ENCODE measurements at places on chromosomes 3 and 15.

- no peak for DNase-seq
Measured at GRCh38 chr3:21259896-21260295, 491.1 kb downstream of the ZNF385D start.

DNA sequence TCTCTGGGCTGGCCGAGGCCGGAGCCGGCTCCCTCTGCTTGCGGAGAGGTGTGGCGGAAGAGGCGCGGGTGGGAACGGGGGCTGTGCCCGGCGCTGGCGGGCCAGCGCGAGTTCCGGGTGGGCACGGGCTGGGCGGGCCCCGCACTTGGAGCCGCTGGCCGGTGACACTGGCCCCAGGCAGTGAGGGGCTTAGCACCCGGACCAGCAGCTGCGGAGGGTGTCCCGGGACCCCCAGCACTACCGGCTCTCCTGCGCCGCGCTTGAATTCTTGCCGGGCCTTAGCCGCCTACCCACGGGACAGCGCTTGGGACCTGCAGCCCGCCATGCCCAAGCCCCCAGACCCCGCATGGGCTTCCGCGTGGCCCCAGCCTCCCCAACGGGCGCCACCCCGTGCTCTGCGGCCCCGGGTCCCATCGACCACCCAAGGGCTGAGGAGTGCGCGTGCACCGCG, 736.3 kb upstream of the ARRDC4 start:
- DNase-seq: no peak

- DNase-seq: no peak
Measured at GRCh38 chr15:85872125-85872524, 77.4 kb upstream of the KLHL25 start.

- no peak for DNase-seq
Measured at GRCh38 chr3:5128849-5129248, 6.8 kb downstream of the ARL8B start.

- no peak for DNase-seq
Measured at GRCh38 chr15:38696790-38697495, 132.3 kb upstream of the RASGRP1 start.

- peak; percentile 60 for DNase-seq
Measured at GRCh38 chr15:73957276-73957675, 31.0 kb downstream of the LOXL1 start.

DNA sequence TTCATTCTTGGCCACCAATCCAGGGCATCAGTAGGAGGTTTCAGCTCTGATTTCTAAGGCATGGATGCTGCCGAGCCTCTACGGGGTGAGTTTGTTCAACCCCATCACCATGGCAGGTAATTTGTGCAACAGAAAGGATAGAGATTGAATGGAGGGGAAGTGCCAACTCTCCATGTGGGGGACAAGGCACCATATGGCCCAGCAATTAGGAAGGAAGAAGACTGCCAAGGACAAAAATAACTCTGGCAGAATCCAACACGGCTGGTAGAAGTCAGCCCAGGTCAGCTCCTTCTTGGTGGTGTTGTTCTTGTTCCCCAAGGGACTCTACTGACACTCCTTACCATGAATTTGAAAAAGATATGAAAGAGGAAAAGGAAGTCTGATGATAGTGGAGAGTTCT, 503.9 kb downstream of the MAGI1 start:
- no peak for DNase-seq

DNA sequence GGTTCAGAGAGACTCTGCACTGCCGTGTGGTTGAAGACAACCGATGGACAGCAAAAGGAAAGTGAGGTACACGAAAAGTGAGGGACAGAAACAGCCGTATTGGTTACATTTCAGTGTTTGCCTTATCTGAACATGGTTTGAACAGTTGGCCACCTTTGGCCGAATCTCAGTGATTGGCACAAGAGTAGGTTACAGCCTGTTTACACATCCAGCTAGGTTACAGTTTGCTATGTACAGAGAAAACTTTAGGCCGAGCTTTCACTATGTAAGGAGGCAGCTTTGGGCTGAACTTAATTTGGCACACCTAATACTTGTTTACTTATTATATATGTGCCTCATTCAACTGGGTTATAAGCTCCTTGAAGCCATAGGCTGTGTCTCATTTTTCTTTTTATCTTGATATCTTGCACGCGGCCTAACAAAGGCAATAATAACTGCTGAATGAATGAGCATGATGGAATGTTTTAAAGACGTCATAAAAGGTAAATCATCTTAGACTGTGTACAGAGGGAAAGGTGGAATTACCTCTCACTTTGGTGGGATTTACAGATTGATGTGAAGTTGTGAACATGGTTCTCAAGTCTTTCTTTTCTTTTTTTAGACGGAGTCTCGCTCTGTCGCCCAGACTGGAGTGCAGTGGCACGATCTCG, 17.2 kb upstream of the GREM1 start:
- no peak for DNase-seq

DNA sequence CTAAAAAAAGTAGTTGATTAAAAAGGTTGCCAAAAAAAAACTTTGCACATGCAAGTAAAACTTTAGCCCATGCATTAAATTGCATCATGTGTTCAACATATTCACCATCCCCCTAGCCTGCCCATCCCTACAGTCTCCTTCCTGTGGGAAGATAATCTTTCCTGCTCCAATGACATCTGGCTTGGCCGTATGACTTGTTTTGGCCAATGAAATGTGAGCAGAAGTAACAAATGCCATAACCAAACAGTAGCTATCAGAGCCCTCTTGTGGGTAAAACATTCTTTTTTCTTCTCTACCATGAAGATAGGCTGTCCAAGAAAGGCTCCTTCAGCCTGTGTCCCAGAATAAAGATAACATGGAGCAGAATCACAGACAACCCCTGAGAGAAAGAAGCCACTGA, 15.3 kb downstream of the ERC2 start:
- DNase-seq: no peak

DNA sequence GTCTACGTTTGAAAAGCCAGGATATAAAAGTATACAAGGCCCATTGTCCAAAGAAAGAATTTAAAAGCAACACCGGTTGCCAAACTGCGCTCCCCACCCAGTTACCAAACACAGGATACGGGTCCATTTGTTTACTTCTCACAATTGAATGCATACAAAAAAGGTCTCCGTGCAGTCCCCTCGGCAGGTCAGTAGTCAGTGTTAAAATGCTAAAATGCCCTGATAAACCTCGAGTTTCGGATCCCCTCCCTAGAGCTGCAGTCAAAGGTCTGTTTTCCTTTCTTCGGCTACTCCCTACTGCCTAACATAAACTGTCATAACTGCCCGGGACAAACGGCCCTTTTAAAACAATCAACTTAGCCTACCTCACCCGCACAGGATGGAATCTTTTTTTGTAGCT, 534.6 kb downstream of the FOXP1 start:
- no peak for DNase-seq

DNA sequence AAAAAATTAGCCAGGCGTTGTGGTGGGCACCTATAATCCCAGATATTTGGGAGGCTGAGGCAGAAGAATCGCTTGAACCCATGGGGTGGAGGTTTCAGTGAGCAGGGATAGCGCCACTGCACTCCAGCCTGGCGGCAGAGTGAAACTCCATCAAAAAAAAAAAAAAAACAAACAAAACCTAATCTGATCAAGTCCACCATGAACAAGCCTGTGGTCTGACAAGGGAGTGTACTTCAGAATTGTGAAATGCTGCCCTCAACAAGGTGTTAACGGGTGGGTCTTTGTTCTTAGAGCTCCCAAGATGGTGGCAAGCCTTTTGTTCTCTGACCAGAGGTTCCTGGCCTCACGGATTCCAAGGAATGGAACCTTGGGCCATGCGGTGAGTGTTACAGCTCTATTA, 24.2 kb upstream of the SLC30A4 start:
- DNase-seq: no peak
